ENCODE measurements at places on chromosomes 7 and 10. TPM values are rescaled to one million over a fixed set of nuclear protein-coding genes. Genes with fewer than 3 reads are reported as not detected.

- no peak for DNase-seq
These were observed 47.2 kb downstream of the ANKIB1 start for GRCh38 chr7:92292981-92293380.

- DNase-seq: no peak
These were observed 22.2 kb upstream of the WNT16 start for GRCh38 chr7:121306565-121306964.

DNA sequence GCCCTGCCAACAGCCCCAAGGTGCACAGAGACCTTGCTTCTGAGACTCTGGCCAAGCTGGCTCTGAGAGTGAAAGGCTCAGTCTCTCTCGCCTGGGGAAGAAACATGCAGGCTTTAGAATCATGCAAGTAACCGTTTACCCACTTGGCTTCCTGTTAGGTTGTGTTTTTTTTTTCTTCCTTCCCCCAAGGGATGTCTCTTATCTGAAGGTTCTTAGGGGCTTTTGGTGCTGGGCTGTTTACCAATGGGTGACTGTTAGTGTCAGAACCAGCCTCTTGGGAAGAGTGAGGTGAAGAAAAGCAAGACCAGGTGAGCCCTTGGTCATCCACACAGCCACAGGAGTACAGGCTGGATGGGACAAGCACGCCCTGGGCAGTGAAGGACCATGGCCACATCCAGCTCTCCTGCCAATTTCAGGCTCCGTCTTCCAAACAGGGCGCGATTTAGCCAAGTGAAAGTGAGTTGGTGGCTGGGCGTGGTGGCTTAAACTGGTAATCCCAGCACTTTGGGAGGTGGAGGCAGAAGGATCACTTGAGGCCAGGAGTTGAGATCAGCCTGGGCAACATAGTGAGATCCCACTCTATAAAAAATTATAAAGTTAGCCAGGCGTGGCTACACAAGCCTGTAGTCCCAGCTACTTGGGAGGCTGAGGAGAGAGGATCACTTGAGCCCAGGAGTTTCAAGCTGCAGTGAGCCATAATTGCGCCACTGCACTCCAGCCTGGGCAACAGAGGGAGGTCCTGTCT, 76.3 kb upstream of the CUX1 start:
- no peak for DNase-seq

GRCh38 chr10:10617686-10618085, 400.0 kb upstream of the CELF2 start:
- peak; percentile 47 for DNase-seq

DNA sequence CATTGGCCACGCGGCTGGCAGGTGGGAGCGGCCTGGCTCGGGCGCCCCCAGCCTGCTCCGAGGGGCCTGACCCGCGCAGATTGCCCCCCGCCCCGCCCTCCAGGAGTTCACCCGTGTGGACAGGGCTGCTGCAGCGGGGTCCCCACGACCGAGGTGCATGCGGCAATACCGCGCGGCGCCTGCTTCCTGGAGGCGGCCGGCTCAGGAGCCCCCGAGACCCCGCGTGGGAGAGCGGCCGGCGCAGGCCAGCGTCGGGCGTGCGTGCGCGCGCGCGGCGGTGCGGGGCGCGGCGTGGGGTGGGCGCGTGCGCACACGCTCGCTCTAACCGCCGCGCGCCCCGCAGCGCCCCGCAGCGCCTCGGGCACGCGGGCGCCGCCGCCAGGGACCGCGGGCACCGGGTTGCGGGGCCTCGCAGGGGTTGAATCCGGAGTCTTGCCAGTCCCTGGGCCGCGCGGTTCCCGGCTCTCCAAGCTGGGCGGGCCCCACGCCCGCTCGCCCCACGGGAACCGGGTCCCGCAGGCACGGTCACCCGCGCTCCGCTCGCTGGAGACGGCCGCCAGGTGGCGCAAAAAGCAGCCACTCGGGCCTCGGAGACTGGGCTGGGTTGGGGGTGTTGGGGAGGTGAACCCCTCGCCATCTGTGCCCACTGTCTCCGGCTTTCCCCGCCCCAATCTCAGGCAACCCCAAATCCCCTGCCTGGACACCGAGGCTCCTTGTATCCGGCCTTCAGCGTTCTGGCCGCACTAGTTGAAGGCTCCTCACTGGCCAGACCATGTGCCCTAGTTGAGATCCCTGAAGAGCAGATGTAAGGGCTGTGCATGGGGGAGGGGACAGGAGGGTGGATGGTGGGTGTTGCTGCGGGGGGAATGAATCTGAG, 1.3 kb upstream of the ACHE start:
- no peak for DNase-seq

- no peak for DNase-seq
These were observed 19.2 kb downstream of the VIM start for GRCh38 chr10:17247210-17247609.

- DNase-seq: no peak
These were observed 15.6 kb downstream of the SHH start for GRCh38 chr7:155796381-155797261.

- peak; percentile 93 for DNase-seq
These were observed at the start of gene ACTA2 for GRCh38 chr10:88952647-88953111. Gene ACTA2, minus strand, starts transcription at chr10:88952773. Its CDS starts 3,843 bp downstream, at chr10:88948930.

DNA sequence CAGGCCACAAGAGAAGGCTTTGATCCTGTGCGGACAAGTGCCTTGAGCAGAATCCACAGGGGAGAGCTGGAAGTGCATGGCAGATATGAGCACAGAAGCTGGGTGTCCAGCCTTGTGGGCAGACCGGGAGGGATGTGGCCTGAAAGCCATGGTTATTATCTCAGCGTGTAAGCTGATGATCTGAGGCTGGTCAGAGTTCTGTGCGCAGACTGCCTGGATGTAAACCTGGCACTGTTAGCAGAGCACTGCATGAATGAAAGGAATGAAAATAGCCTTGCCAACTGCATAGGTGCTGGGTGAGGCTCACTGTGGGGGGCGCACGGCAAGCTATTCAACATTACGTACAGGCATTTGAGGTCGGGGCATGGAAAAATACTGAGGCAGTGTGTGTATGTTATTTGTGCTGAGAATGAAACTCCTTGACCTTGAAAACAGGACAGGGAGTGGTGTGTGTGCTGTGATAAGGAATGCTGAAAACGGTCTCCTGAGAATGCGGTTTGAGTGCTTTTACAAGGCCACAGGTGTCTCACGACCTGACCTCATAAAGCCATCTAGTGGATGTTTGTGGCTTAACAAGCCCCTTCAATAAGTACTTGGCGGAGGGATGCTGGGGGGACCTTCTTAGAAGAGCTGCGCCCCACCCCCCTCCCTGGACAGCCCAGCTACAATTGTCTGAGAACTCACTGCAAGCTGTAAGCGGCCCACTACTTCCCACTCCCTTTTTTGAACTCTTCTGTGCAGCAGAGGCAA, 18.7 kb downstream of the AKR1C1 start:
- DNase-seq: no peak

GRCh38 chr10:50615658-50616057, 8.1 kb downstream of the SGMS1 start:
- DNase-seq: no peak

DNA sequence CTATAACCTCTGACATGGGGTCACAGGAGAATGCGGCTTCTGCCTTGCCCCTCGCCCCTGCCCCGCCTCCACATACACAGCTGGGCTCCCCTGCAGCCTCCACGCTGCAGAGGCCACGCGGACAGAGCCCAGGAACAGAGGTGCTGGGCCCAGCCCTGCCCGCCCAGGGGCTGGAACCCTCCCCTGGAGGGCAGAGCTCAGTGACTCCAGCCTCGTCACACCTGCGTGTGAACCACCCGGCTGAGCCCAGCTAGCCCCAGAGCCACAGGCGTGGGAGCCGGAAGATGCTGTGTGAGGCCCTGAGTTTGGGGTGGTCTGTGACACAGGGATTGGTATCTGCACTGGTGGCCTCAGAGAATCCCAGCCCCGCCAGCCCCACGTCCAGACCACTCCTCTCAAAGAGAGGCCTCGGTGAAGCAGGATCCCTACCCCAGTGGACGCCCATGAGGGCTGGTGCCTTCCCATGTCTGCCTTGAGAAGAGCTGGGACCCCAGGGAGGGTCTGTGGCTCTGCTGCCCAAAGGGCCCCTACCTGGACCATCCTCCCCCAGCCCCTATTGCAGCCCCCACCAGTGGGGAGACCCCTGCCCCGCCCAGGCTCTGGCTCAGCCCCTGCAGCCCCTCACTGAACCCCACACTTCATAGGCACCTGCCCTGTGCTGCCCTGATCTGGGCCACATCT, 8.1 kb upstream of the ADAP1 start:
- DNase-seq: no peak

HOXA5 gene
- total RNA-seq: 13.7 TPM

AKR1B1 gene
- 55.2 TPM for total RNA-seq

CCDC126 gene
- total RNA-seq: 15.7 TPM

CALML3 gene
- not detected for total RNA-seq

TAC1 gene
- total RNA-seq: 1.2 TPM

CALCR gene
- total RNA-seq: not detected

CYTH3 gene
- 57.3 TPM for total RNA-seq

TFPI2 gene
- 3.2 TPM for total RNA-seq

Measured in esophagus muscularis mucosa (tissue), 4 donors.